ENCODE measurements at places on chromosomes 12 and 14.

- no peak for DNase-seq
These were observed 45.4 kb downstream of the TMTC1 start for GRCh38 chr12:29738365-29738764.

- DNase-seq: no peak
These were observed 18.0 kb downstream of the TNFAIP2 start for GRCh38 chr14:103141117-103141796.

- no peak for DNase-seq
These were observed 23.2 kb upstream of the PTGDR start for GRCh38 chr14:52244328-52244727.

DNA sequence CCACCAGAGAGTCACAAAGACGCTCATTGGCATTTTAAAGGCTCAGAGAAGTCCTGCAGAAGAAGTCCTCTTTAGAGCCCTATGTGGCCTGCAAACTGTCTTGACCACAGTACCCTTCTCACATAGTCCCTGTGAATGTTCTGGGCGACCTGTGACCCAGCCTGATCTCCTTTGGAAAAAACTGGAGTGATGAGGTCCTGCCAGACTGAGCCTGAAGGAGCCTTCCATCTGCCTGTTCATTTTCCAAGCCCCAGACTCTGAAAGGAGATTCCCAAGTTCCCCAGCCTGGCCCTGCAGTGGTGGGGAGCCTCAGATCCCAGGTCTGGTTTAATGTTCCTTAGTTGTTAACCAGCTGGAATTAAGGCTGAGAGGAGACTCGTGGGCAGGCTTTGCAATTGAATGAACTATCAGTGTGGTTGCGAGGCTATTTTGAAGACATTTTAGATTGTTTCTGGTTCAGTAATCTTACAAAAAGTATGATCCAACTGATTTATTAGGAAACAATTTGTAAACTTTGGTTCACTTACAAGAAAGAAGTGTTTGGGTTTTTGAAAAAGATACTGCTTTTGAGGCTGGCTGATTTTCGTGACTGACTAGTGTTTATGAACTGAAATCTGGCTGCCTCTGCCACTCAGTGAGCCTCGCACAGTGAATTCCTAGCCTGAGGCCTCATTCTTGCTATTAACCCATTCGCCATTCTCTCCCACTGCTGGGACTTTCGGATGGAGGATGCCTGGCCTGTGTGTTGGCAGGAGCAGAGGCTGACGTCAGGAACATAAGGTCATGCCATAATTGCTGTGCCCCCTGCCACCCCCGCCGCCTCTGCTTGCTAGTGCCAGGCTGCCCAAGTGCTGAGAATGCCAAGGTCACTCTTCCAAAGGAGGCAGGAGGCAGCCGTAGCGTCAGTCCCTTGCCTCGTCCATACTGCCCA, 249.0 kb downstream of the CACNA1C start:
- DNase-seq: no peak

- DNase-seq: no peak
These were observed 77.3 kb downstream of the NOS1 start for GRCh38 chr12:117284140-117284539.

DNA sequence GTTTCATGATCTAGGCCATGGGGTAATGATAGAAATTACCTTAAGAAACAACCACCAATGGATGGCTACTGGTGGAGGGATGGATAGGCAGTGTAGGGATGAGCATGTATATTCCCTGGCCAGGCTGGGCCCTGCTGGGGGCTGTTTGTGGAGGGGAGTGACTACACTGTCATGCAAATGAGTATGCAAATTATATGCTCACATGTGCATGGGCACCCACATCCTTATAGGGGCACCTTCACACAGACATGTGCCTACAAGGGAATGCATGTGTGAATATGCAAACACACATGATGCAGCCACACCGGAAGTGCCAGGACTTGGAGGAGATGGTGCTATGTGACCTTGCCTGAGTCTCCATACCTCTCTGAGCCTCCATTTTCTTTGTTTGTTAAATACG, 39.7 kb upstream of the FAM222A start:
- DNase-seq: no peak

- DNase-seq: no peak
These were observed 32.4 kb downstream of the LMO3 start for GRCh38 chr12:16573398-16574077.

- no peak for DNase-seq
These were observed 46.9 kb upstream of the NOS1 start for GRCh38 chr12:117408161-117408791.

DNA sequence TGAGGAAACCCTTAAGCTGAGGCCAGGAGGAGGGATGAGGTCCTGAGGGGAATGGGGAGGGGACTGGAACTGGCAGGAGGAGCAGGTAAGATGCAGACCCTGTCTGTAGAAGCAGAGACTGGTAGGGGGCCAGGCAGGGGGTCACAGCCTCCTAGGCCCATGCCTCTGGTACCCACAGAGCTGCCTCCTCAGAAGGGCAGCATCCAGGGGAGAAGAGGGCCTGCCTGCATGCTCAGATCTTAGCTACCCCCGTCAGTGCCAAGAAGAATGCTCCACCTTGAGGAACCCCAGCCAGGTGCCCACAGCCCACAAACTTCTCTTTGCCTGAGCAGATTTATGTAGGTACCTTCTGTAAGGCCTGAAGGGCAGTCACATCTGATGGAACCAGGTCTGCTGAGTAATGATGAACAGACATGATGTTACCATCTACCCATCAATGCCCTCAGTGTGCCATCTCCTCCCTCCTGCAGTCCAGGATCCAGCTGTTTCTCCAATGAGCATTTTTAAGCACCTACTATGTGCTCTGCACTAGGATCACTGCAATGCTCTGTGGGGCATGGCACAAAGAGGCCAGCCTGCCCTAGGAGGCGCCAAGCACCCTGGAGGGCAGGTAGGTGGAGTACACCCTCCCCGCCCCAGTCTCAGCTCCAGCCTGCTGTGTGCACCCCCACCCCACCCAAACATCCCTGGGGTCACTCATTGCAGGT, 24.8 kb upstream of the ZFP36L1 start:
- DNase-seq: peak; percentile 33

Data from activated T-cell treated with anti-CD3 and anti-CD28 coated beads, Interleukin-2, amount 50 U/mL, for 24 hours (primary cell).